Subcutaneous preadipocyte (primary cell): ENCODE measurements at places on chromosomes 1 and 21. TPM values are rescaled to one million over a fixed set of nuclear protein-coding genes. Genes with fewer than 3 reads are reported as not detected.

Gene PPIAL4G
- total RNA-seq: not detected in 2 replicates

Gene AGMAT
- 2.2 and 2.9 TPM in 2 replicates for total RNA-seq

Gene MATN1
- total RNA-seq: 0.37 TPM in 1 of 2 replicates, not detected in the other

Gene PRAMEF17
- total RNA-seq: not detected in 2 replicates
